Osteocyte (in vitro differentiated cells): ENCODE measurements at places on chromosomes 4 and X. TPM values are rescaled to one million over a fixed set of nuclear protein-coding genes. Genes with fewer than 3 reads are reported as not detected.
A peak's percentile ranks its signal among the peaks of the same experiment; 100 is the strongest.

- DNase-seq, result no peak
Measured at GRCh38 chr4:11719879-11720278, 291.2 kb upstream of the HS3ST1 start.

DNA sequence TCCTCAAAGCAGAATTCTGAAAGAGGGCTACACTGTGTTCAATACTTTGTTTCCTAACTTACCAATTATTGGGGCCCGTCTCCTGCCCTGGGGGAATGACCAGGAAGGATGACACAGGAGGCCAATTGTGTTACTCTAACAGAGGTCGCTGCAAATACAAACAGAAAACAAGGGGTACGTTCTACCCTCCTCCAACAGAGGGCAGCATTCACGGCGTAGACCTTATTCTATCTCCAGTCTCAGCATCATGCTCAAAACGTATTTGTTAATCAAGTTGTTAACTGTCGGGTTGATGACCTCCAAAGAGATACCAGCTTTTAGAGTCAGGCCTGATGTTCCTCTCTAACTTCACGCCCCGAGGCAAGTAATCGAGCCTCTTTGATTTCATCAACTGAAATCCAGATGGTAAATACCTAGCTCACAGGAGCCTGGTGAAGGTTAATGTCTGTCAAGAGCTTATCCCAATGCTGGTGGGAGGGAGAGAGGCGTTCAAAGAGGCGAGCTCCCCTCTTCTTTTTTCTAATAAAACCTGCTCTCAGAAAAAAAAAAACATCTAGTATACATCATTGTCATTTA is 181.0 kb upstream of the KCNIP4 start:
- DNase-seq, result no peak

DNA sequence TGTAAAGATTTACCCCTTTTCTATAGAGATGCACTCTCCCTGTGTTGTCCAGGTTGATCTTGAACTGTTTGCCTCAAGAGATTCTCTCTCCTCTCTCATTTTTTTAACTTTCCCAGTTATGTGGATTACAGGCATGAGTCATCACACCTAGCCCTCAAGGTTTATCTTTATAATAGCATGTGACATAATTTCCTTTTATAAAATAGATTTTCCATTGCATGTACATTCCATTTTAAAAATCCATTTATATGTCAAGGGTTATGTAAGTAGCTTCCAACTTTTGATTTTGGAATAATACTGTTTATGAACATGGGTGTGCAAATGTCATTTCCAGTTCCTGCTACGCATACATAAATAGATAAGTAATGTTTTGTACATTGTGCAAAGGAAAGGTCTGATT is 20.6 kb downstream of the ZNF721 start:
- no peak for DNase-seq

DNA sequence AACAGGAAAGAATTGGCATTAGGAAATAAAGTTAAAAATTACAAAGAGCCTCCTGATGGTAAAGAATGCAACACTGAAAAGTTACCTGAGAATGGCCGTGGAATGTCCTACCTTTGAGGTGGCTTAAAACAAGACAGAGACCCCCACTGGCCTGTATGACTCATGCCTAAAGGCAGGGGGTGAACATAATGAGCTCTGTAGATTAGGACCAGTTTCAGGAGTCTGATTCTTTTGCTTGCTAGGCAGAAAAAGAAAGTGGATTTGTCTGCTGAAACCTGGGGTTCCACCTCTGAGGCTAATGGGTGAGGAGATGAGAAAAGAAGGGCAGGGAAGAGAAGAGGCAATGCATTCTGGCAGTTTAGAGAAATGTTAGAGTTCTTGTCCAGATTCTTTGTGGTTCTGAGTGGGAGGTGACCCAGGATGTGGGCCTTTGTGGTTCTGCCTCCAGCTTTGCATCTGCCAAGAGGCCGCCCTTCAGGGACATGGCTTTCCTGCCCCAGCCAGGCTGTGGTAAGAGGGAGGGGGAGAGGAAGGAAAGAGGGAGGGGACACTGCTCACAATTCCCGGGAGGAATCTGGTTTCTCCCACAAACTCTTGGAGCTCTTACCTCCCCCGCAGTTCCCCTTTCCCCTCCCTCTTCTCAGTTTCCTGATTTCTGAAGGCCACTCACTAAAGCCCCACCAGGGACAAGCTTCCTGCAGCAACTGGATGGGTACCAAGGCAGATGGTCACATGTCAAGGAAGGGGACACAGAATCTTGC is 109.6 kb downstream of the EFNB1 start:
- DNase-seq, result peak; percentile 80

- DNase-seq, result no peak
Measured at GRCh38 chrX:40273356-40274050, 175.7 kb upstream of the BCOR start.

- no peak for DNase-seq
Measured at GRCh38 chrX:53438174-53438831, 4.1 kb upstream of the HSD17B10 start.

- no peak for DNase-seq
Measured at GRCh38 chr4:48311896-48312295, 29.4 kb upstream of the SLAIN2 start.

DNA sequence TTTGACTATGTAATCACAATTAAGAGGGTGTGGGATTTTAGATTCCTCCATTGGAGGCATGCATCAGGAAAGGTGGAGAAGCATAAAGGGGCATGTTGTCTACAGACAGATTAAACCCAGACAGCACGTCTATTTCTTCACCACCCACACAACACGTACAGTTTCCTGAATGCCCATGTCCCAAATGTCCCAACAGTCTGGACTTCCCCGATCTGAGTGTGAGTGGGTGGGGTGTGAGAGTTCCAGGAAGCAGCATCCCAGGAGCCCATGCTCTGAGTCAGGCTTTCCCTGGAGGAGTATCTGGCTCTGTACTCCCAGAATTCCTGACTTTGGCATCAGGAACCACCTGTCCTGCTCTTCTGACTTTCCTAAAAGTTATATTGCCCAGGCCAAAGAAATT is 30.8 kb upstream of the NDP start:
- DNase-seq, result no peak

GRCh38 chr4:151524610-151525009 is 115.6 kb downstream of the FHIP1A start:
- DNase-seq, result no peak

- no peak for DNase-seq
Measured at GRCh38 chr4:120228086-120228485, 161.4 kb upstream of the MAD2L1 start.

DNA sequence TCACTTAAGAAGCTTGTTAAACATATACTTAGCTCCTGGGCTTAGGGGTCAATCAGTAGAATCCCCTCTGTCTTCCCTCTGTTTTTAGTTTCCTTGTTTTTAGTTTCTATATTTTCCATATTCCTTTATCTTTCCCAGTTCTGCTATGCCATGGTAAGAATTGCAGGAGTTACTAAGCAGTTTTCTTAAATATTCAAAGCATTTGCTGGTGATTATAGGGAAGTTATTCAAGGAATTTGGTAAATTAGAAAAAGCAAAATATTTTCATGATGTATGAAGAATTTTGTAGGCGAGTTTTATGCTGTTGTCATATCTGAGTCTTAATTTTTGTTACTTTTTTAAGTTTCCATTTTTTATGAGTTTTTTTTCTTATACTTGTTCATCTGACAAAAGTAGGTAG is 91.6 kb upstream of the NUDT6 start:
- no peak for DNase-seq

GRCh38 chrX:152822383-152823086 is 8.0 kb downstream of the CETN2 start:
- no peak for DNase-seq

DNA sequence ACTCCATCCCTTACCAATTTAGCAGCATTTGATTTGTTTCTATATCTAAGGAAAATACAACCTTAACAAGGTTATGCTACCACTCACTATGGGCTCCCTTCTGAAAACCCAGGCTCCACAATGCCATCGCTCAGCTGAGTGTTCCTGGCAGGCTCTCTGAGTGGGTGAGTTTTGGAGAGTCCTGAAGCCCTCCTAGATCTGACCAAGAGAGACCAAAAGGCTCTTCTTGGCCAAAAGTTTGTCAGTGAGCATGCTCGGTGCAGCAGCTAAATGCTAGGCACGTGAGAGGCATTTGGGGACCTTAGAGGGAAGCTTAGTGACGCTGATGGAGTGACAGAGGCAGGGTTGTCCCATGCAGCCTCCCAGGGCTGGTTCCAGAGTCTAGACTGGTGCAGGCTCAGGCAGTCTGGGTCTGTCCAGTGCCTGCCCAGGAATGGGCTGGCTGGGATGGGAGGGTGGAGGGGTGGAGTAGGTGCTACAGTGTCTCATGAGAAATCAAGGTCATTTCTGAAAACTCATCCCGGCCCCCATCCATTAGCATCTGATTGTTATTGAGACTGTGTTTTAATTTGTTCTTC is 346.8 kb downstream of the NR3C2 start:
- DNase-seq, result no peak

DNA sequence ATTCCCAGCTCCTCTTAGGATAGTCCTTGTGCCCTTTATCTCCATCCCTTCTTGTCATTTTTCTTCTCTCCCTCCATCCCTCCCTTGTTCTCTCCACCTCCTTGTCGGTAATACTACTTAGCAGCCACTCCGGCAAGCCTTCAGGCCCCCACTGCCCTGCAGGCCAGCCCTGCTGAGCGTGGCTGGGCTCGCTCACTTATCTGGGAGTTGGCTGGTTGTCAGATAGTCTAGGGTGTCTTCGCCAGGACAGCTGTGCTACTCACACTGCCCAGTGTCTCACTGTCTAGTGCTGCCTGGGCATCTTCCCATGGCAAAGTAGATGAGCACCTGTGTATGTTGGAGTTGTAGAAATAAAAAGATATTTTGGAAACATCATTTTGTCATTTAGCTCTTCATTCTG is 75.0 kb downstream of the STK32B start:
- DNase-seq, result no peak

- no peak for DNase-seq
Measured at GRCh38 chr4:128471576-128471975, 184.0 kb upstream of the PGRMC2 start.

DNA sequence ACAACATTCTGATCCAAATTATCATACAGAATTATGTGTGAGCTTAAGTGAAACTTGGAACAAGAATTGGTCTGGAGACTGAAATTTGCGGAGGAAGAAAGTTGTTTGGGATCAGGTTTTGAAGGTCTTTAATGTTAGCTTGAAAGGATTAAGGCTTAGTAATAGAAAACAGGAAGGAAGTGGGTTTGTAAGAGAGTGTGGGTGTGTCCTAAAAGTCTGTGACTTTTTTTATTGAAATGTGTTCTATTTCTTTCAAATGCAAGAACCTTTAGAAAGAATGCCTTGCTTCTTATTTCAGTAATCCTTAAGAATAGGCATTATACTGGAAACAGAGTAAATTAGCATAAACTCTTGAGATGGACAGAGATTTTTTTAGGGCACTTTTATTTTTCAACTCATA is 198.0 kb downstream of the GALNTL6 start:
- DNase-seq, result no peak

GRCh38 chr4:96035727-96036126 is 195.8 kb downstream of the PDHA2 start:
- no peak for DNase-seq

DNA sequence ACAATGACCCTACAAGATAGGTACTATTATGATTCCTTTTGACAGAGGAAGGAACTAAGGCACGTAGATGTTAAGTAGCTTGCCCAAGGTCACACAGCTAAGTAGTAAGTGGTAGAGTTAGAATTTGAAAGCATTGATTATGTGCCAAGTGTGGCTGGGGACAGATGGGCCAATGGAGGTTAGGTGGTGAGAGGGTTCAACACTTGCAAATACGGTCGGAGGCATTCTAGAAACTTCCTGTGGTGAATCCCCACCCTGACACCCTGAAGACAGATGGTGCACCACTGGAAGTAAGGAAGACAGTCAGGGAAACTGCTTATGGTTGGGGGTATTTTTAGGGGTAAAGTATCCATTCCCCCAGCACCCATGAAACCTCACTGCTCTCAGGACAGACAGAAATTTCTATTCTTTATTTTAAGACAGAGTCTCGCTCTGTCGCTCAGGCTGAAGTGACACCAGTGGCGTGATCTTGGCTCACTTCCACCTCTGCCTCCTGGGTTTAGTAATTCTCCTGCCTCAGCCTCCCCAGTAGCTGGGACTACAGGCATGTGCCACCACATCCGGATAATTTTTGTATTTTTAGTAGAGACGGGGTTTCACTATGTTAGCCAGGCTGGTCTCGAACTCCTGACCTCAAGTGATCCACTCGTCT is 142.5 kb downstream of the RASL11B start:
- DNase-seq, result no peak

DNA sequence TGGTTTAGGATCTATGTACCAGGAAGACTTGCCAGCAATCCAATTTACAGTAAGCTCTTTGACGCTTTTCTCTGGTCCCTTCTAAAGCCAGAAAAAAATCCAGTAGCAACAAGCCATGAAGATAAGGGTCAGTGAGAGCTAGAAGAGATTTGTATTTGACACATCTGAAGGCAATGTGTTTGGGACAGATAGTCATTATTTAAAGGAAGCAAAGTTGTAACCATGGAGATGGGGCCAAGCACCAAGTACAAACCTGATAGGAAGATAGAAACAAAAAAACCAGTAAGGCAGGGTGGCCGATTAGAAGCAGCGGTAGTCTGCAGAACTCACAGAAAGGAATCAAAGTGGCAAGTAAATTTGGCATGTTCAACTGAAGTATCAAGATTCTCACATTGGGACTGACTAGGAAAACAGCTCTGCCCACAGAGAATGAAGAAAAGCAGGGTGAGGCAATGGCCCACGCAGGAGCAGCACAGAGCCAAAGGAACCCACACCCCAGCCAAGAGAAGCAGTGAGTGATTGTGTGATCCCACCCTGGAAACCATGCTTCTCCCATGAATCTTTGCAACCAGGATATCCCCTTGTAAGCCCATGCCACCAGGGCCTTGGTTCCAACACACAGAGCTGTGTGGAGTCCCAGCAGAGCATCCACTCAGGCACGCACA is 12.9 kb upstream of the C4orf54 start:
- DNase-seq, result no peak

DNA sequence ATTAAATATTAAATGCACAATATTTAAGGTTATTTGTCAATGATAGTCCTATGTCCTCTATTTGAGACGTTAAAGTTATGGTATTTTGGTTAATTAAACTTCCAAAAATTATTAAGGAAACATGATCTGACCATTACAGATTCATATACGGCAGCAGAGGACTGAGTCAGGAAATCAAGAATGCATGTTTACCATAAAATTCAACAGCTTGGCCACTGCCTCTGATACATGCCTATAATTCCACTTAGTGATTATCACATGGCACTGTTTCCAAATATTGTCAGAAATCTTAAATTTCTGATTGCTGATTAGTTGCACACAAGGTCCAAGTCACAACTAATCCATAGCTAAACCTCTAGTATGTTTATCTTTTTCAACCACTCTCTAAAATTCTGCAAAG is 232.2 kb upstream of the UGT8 start:
- no peak for DNase-seq

Gene RTL9
- total RNA-seq, result 0.05 TPM in 1 of 2 replicates, not detected in the other

Gene GAGE12H
- not detected in 2 replicates for total RNA-seq

Gene AMOT
- total RNA-seq, result 6.7 and 7.2 TPM in 2 replicates

Gene WNK3
- 3.9 and 5.8 TPM in 2 replicates for total RNA-seq

Gene BEX4
- total RNA-seq, result 50.9 and 51.9 TPM in 2 replicates

Gene SPINK2
- total RNA-seq, result not detected in 2 replicates

Gene SLC6A8
- total RNA-seq, result 74.1 and 77.0 TPM in 2 replicates

Gene PWWP3B
- total RNA-seq, result 0.42 and 0.51 TPM in 2 replicates

Gene UGT2B10
- total RNA-seq, result not detected in 2 replicates

Gene SLC49A3
- 0.31 and 0.67 TPM in 2 replicates for total RNA-seq

Gene SCML2
- total RNA-seq, result 2.8 and 3.4 TPM in 2 replicates
